ENCODE measurements at places on chromosomes 4 and X. TPM values are rescaled to one million over a fixed set of nuclear protein-coding genes. Genes with fewer than 3 reads are reported as not detected.

Gene ODAPH
- total RNA-seq = not detected

Gene RNF128
- 0.30 TPM for total RNA-seq

Gene KIT
- total RNA-seq = 0.03 TPM

Gene NIPAL1
- 0.13 TPM for total RNA-seq

Gene SLC7A11
- total RNA-seq = 10.3 TPM

Measured in MG63 (cell line).